Mammary microvascular endothelial cell (primary cell): ENCODE measurements at places on chromosomes 6 and 20. TPM values are rescaled to one million over a fixed set of nuclear protein-coding genes. Genes with fewer than 3 reads are reported as not detected.

The CRIP3 gene
- not detected in 2 replicates for total RNA-seq

The PRICKLE4 gene
- 1.0 and 1.3 TPM in 2 replicates for total RNA-seq

The PPIL6 gene
- not detected in 2 replicates for total RNA-seq

The ZNF311 gene
- total RNA-seq: 0.27 and 0.39 TPM in 2 replicates

The SPACA1 gene
- not detected in 2 replicates for total RNA-seq

The SIRPA gene
- 36.4 and 42.3 TPM in 2 replicates for total RNA-seq

The SLC22A7 gene
- not detected in 2 replicates for total RNA-seq
